ENCODE measurements at places on chromosomes 3 and 15.

- DNase-seq = no peak
These were observed 245.0 kb upstream of the ADAMTS9 start for GRCh38 chr3:64932666-64933342.

DNA sequence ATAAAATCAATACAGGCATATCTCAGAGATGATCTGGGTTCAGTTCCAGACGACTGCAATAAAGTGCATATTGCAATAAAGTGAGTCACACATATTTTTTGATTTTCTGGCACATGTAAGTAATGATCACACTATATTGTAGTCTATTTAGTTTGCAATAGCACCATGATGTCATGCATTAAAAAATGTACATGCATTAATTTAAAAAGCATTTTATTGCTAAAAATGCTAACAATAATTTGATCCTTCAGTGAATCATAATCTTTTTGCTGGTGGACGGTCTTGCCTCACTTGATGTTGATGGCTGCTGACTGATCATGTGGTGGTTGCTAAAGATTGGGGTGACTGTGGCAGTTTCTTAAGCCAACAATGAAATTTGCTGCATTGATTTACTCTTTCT, 511.1 kb downstream of the OTOL1 start:
- no peak for DNase-seq

- no peak for DNase-seq
These were observed 12.0 kb downstream of the PLSCR1 start for GRCh38 chr3:146532406-146532805.

DNA sequence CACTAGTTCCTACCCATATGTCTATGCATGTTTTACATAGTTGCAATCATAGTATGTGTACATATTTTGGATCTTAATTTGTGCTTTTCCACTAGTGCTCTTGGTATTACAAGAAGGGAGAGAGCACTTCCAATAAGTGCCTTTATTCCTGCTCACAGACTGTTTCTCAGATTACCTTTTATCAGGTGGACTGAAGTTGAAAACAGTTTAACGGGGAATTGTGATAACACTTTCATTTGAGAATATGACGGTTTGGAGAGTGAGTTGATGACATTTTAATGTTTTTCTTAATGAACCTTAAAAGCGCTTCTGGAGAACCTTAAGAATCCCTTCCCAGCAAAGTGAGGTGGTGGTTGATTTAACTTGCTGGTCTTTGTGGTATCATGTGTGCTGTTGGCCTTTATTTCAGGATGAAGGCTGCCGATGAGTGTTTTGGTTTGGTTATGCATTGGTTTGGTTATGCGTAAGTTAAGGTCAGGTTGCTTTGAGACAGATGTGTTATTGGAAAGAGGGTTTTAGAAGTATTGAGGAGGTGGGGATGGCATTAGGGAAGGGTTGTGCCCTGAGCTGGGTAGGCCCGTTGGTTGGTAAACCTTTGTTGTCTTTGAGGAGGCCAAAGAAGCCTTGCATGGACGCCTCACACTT, 2.8 kb downstream of the EDEM1 start:
- no peak for DNase-seq

- no peak for DNase-seq
These were observed 88.2 kb downstream of the ANP32A start for GRCh38 chr15:68732451-68732850.

- no peak for DNase-seq
These were observed 39.4 kb upstream of the SMAD3 start for GRCh38 chr15:67025719-67026609.

DNA sequence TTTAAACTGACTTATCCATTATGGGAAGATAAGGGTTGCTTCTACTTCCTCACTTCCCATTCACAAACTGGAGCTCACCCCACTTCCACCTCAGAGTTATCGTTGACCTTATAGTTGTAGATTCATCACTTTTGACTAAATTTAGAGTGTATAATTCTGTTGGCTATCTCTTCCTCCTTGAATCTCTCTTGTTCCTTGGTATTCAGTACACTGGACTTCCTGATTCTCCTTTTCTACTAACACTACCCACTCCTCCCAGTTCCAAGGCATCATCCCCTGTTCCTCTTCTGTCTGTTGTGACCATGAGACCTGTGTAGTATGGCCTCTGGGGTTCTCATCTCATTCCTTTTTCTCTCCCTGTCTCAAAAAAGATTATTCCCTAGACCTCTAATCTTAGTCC, 5.9 kb upstream of the GPR87 start:
- DNase-seq = no peak

DNA sequence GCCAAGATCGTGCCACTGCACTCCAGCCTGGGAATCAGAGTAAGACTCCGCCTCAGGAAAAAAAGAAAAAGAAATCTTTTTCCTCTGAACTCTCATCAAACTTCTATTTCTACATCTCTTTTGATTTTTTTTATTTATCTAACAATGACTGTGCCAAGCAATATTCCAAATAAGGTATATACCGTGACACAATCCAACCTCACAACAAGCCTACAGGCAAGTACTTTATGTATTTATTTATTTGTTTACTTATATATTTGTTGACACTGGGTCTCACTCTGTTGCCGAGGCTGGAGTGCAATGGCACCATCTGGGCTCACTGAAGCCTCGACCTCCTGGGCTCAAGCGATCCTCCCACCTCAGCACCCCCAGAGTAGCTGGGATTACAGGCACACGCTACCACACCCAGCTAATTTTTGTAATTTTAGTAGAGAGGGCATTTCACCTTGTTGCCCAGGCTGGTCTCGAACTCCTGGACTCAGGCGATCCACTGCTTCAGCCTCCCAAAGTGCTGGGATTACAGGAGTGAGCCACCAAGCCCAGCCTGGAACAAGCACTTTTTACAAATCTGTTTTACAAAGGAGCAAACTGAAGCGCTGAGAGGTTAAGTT, 94.9 kb upstream of the CHD2 start:
- no peak for DNase-seq

- DNase-seq = no peak
These were observed 43.8 kb downstream of the TRAK1 start for GRCh38 chr3:42134867-42135464.

DNA sequence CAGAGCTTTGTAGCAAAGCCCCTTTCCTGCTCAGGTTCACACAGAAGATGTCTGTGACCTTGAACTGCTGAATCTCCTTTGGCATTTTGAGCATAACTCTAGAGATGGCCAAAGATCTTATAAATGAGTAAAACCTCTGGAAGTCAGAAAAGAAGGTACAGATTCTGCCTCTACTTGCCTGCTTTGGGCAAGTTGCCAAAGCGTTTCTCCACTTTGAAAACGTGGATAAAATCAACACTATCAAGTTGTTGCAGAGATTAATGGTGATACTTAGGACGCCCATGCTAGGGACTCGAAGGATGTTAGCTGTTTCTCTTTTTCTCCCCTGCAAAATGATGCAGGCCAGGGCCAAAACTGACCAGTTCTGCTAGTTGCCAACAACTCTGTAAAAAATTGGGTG, 68.0 kb upstream of the CMTM7 start:
- no peak for DNase-seq

- no peak for DNase-seq
These were observed 30.1 kb downstream of the POPDC2 start for GRCh38 chr3:119630128-119630879.

DNA sequence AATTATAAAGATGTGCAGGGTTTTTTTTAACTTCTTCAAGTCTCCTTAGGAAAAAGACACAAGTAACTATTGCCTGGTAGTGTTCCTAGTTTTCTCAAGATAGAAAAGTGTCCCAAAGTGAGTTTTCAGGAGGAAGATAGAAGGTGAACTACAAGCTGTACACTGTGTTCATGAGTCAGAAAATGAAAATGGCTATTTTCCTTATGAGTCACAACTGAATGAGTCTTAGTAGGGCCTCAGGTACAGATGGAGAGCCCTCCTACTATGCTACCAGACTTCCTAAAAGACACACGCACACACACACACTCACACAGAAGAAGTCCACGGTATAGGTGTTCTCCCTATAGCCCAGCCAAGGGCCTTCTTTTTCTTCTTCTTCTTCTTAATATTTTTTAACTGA, 3.1 kb downstream of the MYO1E start:
- DNase-seq = no peak

- DNase-seq = no peak
These were observed 22.4 kb upstream of the SRP14 start for GRCh38 chr15:40061212-40061901.

- no peak for DNase-seq
These were observed 68.0 kb upstream of the ARL8B start for GRCh38 chr3:5054098-5054497.

DNA sequence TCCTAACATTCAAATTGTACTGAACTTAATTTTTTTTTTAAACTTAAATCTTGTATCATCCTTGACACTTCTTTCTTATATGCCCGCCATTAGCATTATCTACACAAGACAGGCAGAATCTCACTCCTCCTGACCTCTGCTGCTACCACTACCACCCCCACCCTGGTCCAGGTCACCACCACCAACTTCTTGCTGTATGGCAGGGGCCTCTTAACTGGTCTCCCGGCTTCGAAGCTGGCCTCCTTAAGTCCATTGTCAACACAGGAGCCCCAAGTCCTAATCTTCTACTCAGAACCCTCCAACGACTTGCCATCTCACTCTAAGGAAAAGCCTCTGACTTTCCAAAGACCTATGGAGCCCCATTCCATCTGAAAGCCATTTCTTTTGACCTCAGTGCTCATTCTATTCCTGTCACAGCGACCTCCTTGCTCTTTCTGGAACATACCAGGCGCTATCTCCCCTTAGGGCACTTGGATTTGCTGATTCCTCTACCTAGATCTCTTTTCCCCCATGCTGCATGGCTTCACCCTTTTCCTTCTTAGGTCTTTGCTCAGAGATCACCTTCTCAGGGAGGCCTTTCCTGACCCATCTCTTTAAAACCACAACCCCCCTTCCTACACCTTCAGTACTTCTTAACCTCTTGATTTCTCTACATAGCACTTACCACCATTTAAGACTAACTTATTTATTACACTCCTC, 2.6 kb downstream of the PRC1 start:
- no peak for DNase-seq

DNA sequence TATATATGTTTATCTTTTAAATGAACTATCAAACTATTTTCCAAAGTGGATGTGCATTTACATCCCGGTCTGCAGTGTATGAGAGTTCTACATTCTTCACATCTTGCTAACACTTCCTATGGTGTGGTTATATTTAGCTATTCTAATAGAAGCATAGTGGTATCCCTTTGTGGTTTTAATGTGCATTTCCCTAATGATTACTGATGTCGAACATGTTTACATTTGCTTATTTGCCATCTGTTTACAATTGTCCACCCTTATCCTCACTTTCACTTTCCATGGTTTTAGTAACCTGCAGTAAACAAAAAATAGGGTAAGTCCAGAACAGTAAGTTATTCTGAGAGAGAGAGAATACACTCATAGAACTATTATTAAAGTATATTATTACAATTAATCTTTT, 360.5 kb upstream of the NAALADL2 start:
- DNase-seq = no peak

GRCh38 chr15:24269923-24270322, 405.7 kb upstream of the NPAP1 start:
- no peak for DNase-seq

- no peak for DNase-seq
These were observed 10.7 kb downstream of the DET1 start for GRCh38 chr15:88535607-88536313.

DNA sequence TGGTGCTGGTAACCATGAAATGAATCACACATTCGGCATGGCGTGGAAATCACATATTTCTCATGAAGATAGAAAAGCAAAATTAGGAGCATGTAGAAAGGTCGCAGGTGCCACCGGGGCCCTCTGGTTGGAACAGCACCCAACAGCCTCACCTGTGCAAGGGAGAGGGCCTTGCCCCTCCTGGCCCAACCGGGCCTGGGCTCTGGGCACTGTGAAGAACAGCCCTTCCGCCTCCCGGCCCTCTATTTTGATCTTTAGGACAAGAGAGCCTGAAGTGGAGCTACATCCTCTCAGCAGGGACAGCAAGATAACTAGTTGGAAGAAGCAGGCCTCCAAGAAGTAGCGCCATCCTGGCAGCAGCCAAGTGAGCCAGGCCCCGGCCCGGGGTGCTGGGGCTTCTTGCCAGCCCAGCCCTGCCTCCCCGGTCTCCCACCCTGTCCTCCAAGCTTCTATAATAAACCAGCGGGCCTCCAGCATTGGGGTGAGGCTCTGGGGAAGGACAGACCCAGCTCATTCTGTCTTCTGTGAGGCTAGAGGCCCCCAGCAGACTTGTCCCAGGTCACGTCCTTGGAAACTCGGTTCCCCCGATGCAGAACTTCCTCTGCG, 46.1 kb upstream of the FGD5 start:
- DNase-seq = no peak

- DNase-seq = no peak
These were observed 18.1 kb upstream of the MUC4 start for GRCh38 chr3:195829897-195830254.

DNA sequence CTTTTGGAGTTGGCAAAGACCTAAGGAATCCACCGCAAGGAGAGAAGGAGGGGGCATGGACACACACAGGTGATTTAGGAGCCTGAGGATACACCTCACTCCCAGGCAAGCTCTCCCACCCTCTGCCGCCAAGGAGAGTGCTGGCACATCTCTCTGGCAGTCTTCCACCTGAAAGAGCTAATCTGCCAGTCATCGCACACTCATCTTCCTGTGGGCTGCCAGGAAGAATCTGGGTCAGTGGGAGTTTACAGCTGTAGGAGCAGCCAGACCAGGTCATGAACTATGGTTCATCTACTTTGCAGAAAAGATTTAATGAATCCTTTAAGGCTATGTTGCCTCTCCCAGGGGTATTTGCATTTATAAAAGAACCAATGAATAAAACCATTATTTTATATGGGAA, 170.6 kb upstream of the TSC22D2 start:
- no peak for DNase-seq

- no peak for DNase-seq
These were observed 17.7 kb downstream of the CPN2 start for GRCh38 chr3:194333212-194333980.

DNA sequence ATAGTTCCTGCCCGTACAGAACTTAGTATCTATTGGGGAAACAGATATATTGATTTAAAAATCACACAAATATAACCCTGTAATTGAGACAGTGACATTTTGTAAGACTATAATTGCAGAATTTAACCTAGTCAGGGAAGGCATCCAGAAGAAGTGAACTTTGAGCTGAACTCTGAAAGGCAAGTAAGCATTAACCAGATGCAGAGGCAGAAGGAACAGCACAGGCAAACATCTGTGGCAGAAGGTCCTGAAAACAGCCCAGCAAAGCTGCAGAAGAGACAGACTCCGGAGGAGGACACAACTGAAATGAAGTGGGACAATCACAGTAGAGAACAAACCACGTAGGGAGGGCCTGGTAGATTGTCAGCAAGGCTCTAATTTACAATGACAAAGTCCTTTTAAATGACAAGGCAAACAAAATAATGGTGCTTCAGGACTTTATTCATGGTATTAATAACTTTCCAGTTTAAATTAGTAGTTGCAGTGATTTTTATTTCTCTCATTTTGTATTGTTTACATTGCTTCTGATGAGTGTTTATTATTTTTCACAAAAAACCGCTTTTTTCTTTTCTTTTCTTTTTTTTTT, 14.5 kb downstream of the BCL2A1 start:
- DNase-seq = no peak

GRCh38 chr3:193917158-193917557, 218.8 kb upstream of the HES1 start:
- DNase-seq = no peak

- DNase-seq = no peak
These were observed 6.9 kb upstream of the SKIC8 start for GRCh38 chr15:78306176-78306774.

GRCh38 chr3:113773381-113773780, 26.5 kb downstream of the ATP6V1A start:
- DNase-seq = no peak
